ENCODE measurements at places on chromosomes 12 and 14.

GRCh38 chr14:91706996-91707395 is 24.9 kb downstream of the CATSPERB start:
- DNase-seq, result no peak

GRCh38 chr14:36915081-36915480 is 253.4 kb downstream of the PAX9 start:
- DNase-seq, result no peak

DNA sequence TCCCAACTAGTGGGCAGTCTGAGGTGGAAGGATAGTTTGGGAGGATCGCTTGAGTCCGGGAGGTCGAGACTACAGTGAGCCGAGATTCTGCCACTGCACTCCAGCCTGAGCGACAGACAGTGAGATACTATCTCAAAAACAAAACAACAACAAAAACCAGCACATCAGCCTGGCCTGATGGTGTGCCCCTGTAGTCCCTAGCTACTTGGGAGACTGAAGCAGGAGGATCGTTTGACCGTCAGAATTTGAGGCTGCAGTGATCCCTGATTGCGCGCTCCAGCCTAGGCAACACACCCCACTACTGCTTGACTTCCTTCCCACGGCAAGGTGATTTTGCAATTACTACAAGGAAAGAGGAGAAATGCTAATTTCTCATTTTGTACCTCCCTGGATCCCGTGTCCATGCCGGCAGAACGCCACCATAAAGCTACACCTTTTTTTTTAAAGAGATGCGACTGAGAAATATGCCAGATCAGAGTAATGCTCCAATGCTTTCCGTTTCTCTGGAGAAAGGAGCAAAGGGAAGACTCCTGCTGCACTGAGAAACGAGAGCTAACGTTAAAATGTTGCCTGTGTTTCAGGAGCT is 672 bp upstream of the SCFD1 start:
- DNase-seq, result no peak

DNA sequence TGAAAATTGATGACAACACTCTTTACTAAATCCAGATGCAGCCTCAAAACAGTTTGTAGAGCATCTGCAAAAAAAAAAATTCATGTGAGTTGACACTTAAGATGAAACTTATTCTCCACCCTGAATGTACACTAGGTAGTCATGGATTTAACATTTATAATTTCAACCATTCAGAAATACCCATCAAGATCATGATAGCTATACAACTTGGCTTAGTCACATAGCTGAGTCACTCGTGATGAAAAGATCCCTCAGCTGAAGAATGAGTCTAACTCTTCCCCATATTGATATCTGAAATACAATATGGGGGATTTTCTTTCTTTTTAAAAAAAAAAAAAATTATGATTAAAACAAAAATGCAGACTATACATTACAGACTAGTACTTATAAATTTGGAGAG is 104.8 kb upstream of the PLEKHG7 start:
- no peak for DNase-seq

GRCh38 chr14:20760950-20761349 is 7.3 kb upstream of the EDDM3B start:
- no peak for DNase-seq

- DNase-seq, result no peak
Observed at GRCh38 chr14:67919259-67920032, 99.9 kb downstream of the RAD51B start.

- DNase-seq, result no peak
Observed at GRCh38 chr12:1927751-1928351, 9.4 kb upstream of the CACNA2D4 start.

- DNase-seq, result no peak
Observed at GRCh38 chr14:104462651-104463630, 116.6 kb upstream of the C14orf180 start.

DNA sequence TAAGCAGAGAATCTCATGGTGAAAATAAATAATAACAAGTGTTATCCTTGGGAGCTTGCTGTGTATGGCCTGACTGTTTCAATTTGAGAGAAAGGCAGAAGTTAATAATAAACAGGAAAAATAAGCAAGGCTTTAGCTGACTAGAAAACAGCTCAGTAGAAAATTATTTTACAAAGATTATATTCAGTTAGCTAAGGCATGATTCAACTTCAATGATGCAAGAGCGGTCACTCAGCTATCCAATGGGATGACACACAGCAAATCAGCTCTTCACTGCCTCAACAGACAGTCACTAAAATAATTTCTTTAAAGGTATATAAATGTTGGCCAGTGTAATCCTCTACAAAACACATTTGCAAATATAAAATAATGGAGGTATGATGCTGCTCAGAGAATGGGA is 18.6 kb downstream of the GSTZ1 start:
- DNase-seq, result no peak

- no peak for DNase-seq
Observed at GRCh38 chr12:44960423-44960822, 84.3 kb upstream of the NELL2 start.

DNA sequence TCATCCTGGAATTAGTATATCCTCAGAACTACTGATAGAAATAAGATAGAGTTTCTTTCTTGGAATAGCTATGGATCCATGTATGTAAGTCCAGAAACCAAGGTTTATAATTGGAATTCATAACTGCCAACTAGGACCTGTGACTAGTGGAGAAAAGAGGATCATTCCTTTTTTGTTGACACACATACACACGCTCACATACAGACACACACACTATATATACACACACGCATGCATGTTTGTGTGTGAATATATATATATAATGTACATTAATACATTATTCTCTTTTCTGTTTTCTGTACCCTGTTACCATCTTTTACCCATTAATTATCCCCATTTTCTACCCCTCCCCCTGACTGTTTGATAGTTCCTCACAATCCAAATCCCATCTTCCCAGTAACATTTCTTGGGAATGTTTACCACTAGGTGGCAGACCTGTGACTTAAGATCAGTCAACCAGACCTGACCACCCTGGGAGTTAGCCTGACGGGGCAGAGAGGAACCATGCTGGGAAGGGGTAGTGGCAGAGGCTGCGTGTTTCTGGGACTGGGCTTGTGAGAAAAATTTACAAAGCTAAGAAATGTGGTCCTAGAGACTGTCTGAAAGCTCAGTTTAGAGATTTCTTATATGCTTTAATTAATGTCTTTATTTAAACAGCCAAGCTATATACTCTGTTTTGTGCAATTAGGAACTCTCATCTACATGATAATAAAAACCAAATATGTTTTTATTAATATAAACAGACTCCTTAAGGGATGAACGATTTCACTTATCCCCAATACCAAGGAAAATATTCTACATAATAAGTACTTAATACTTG is 308.0 kb downstream of the PPFIA2 start:
- DNase-seq, result no peak

DNA sequence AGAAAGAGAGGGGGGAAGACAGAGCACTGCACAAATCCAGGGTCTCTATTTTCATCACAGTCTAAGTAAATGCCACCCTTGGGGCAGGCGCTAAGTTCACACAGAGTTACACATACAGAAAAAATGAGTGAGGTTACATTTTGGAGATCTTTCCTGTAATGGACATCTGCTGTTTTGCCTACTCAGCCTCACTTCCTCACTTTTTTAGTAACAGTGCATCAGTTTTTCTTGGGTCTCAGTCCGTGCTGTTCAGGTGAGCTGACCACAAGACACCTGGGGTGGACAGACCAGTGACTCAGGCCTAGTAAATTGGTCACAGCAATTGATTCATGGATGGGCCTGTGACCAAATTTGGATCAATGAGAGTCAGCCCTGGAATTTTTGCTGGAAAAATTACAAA is 33.6 kb upstream of the SLC5A8 start:
- no peak for DNase-seq

- no peak for DNase-seq
Observed at GRCh38 chr12:108732489-108733229, 1.3 kb upstream of the CORO1C start.

GRCh38 chr12:43284486-43285158 is 267.4 kb downstream of the ADAMTS20 start:
- no peak for DNase-seq

GRCh38 chr12:8742501-8742900 is 44.7 kb downstream of the RIMKLB start:
- DNase-seq, result no peak

Measured in activated CD4-positive, alpha-beta T cell treated with anti-CD3 and anti-CD28 coated beads, Interleukin-2, amount 50 U/mL, for 1 hour (primary cell).